GM12891 (cell line): ENCODE measurements at places on chromosomes 2 and 18.

- DNase-seq = no peak
These were observed 8.3 kb downstream of the DLX1 start for GRCh38 chr2:172093416-172094293.

DNA sequence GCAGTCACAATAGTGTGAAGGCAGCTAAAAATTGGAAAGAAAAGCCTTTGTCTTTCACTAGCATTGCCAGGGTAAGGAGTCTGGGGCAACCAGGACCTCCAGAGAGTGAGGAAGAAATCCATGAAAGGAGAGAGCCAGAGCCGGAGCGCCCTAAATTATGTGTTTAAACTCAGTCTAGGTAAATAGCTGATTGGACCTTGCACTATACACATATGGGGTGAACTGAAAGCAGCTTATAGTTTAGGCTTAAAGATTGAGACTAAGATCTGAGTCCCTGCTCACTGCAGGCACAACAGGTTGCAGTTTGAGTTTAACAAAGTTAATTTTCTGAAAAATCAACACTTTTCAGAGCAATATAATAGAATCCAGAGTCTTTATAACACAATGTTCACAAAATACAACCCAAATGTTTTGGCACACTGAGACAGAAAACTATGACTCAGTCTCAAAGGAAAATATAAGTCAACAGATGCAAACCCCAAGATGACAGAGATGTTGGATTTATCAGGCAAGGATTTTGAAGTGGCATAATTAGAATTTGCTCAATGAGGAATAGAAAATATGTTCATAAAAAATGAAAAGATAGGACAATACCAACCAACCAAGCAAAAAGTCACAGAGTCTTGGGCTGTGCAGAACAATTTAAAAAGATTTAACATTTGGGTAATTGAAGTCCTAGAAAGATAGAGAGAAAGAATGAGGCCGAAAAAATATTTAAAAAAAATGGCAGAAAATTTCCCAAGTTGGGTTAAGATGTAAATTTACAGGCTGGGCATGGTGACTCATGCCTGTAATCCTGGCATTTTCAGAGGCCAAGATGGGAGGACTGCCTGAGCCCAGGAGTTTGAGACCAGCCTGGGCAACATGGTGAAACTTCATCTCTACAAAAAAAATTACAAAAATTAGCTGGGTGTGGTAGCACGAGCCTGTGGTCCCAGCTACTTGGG lies 39.6 kb downstream of the DOK1 start:
- no peak for DNase-seq

- no peak for DNase-seq
These were observed 79.9 kb upstream of the ARHGAP28 start for GRCh38 chr18:6649421-6650126.

GRCh38 chr2:42298132-42298531 lies 62.9 kb downstream of the COX7A2L start:
- no peak for DNase-seq

GRCh38 chr18:13455960-13456481 lies 237.5 kb downstream of the LDLRAD4 start:
- DNase-seq = peak; percentile 45

- DNase-seq = no peak
These were observed 739 bp downstream of the PKDCC start for GRCh38 chr2:42048299-42049220.

DNA sequence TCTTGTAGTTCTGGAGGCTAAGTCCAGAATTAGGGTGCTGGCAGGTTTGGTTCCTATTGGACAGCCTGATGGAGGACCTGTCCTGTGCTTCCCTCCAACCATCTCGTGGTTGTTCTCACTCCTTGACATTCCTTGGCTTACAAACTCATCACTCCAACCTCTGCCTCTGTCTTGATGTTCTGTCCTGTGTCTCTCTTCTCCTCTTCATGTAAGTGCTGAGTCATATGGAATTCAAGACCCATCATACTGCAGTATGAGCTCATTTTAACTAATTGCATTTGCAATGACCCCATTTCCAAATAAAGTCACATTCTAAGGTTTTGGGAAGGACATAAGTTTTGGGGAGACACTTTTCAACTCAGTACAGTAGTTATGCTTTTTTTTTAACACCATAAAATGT lies 374.7 kb downstream of the TRIB2 start:
- no peak for DNase-seq

- no peak for DNase-seq
These were observed 334.6 kb upstream of the VRK2 start for GRCh38 chr2:57711991-57712390.

DNA sequence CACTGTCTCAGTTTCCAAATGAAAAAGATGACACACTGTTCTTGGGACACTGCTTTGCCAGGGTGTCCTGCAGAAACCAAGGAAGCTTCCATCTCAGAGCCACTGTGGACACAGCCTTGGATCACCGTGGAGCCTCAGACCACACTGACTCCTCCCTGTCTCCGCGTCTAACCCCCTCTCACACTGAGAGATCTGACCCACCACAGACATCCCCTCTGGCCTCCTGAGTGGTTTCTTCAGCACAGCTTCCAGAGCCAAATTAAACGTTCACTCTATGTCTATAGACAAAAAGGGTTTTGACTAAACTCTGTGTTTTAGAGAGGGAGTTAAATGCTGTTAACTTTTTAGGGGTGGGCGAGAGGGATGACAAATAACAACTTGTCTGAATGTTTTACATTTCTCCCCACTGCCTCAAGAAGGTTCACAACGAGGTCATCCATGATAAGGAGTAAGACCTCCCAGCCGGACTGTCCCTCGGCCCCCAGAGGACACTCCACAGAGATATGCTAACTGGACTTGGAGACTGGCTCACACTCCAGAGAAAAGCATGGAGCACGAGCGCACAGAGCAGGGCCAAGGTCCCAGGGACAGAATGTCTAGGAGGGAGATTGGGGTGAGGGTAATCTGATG lies 113.4 kb upstream of the PKDCC start:
- DNase-seq = no peak

GRCh38 chr18:29163596-29163995 lies 986.7 kb upstream of the CDH2 start:
- no peak for DNase-seq

DNA sequence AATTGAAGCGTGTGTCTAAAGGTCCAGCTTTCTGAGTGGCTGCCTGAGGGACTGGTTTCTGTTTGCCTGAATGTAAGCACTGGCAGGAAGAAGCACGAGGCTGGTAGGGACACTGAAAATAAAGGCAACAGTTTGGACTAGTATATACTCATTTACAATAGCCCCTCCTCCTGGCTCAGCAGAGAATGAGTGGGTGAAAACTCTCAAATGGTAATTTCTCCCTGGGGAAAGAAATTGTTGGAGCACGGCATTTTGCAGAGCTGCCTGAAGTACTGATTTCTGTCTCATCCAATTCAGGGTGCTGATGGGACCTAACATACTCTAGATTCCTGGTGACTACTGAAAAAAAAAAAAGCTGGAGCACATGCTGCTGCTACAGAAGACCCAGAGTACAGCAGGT lies 17.3 kb upstream of the SPP2 start:
- no peak for DNase-seq

- DNase-seq = no peak
These were observed 88.6 kb upstream of the B3GNT7 start for GRCh38 chr2:231306791-231307393.

DNA sequence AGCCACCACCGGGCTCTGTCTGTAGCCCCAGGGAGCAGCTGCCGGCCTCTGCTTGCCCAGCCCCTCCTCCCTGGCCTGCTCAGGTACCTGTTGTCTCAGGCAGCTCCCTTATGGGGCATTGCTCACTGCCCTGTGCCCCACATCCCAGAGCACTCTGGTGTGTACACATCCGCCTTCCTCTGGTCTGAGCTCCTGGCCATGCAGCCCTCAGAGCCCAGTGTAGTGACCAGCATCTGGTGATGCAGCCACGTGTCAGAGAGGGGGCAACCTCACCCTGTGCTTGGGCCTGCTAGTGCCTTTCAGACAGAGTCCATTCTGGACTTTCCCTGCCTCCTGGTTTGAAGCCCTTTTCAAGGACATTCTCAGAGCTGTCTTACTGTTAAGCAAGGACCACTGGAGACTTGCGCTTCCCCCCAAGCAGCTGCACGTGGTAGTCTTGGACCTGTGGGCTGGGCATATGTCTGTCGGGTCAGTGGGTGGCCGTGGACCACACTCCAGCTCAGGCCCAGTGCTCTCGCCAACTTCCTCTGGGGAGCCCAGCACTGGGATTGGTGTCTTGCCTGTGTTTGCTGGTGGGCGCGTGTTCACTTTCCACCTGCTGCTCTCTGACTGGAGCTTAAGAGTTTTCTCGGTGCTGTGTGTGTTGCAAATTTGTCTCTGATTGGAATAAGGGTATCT lies 30.7 kb downstream of the DGKD start:
- DNase-seq = no peak
